ENCODE measurements at places on chromosomes 11 and 22.

DNA sequence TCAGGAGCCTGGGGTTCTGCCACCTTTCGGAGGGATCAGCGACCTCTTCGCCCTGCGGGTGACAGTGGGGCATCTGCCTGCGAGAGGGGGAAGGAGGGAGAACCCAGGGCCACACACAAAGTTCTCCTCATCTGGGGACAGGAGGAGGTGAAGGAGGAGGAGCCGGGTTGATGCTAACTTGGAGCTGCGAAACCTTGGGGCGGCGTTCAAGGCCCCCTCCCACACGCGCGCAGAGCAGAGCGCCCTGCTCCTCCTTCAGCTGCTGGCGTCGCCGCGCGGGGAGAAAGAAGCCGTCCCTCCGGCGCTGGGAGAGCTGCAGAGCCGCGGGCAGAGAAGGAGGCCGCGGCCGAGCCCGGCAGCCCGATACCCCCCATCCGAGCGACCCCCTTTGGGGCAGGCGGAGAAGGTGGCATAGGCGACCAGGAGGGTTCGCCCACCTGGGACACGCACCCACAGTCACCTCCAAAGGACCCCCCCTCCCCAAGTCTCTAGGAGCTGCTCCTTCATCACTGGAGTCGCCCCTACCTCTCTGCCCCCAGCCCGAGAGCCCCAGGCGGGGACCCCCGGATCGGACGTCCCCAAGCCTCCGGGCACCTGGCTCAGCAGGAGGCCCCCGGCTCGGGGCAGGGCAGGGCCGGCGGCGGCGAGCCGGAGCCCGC lies at the start of gene RASD2:
Gene RASD2 (plus strand): TSS at position 237 of the 659 bp plus-strand sequence. CDS start 5,979 bp downstream, outside the sequence.
- DNase-seq, result peak; percentile 4

- DNase-seq, result peak; percentile 8
These were observed 31.5 kb downstream of the KIAA0930 start for GRCh38 chr22:45208993-45209838.

- DNase-seq, result no peak
These were observed 226.0 kb downstream of the MIAT start for GRCh38 chr22:26883393-26883792.

- DNase-seq, result no peak
These were observed 592.9 kb downstream of the TBC1D22A start for GRCh38 chr22:47355388-47355725.

DNA sequence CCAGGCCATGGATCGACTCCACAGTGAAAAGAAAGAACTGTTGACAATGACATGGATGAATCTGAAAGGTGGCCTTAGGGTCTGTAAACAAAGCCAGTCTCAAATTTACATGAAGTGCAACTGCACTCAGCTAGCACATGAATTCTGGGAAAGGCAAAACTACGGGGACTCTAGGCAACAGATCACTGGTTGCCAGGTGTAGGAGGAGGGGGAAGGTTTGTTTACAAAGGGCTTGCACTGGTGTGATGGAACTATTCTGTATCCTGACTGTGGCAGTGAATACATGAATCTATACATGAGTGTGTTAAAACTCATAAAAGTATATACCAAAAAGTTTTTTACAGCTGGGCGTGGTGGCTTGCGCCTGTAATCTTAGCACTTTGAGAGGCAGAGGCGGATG lies 27.3 kb downstream of the ALX4 start:
- no peak for DNase-seq

DNA sequence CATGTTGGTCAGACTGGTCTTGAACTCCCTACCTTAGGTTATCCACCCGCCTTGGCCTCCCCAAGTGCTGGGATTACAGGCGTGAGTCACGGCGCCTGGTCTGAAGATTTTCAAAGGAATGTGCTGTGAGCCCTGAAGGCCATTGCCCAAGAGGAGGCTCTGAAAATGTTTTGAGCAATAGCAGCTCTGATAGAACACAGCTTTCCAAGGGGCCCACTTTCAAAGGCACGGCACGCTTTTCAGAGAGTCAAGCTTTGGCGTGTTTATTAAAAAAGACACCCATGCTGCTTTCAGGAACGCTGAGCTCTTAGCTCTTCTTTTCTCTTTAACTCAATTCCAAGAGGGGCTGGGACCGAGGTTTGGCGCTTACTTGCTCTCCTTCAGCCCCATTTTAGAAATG lies 73.8 kb upstream of the CDON start:
- DNase-seq, result no peak

DNA sequence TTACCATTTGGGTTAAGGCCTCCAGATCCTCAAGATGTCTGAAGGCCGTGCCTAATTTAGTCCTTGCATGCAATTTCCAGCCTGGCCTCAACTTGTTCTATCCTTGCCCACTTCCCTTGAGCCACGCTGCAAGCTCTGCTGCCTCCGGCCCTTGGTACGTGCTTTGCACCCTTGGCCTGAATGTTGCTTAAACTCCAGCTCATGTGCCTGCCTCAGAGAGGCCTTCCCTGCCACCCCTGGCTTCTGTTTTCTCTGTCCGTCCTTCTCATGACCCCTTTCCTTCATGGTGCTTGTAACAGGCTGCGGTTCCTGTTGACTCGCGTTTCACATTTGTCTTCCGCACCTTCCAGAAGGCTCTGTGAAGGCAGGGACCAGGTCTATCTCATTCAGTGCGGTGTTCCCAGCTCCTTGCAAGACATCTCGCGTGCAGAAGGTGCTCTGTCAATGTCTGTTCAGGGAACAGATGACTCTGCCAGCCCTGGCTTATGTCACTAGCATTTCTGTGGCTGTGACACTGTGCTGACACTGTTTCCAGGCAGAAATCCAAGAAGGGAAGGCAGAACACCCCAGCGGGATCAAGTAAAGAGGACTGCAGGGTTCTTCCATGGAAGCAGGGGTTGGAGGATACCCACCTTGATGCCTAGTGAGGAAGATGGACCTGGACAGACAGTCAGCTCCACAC lies 61.8 kb downstream of the FBLN1 start:
- no peak for DNase-seq

GRCh38 chr11:75949023-75949672 lies 134.1 kb downstream of the UVRAG start:
- no peak for DNase-seq

GRCh38 chr22:22721681-22722354 lies 77.4 kb downstream of the GGTLC2 start:
- peak; percentile 68 for DNase-seq

- DNase-seq, result no peak
These were observed 417 bp downstream of the HNRNPUL2 start for GRCh38 chr11:62726915-62727164.

DNA sequence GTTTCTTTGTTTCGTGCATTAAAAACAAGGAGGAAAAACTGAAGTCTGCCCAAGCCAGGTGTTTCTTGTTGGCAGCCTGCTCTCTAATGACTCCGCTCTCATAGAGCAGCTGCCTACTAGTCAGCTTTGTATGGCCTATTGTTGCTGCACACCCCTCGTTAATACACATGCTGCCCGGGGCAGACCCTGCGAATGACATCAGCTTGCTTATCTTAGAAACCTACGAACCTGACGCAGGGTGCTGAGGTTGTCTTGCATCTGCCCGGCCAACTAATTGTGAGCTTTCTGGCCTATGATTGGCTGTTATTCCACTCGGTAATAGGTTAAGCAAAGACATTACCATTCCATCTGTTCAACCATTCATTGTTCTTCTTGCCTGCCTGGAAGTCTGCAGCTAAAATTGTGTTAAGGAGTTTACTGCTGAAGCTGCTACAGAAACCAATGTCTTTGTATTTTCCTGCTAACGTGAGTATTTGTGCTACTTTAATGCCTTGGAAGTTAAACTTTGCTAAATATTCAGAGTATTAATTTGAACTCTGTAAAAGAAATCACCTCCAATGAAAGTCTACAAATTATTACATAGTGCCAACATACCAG lies 37.5 kb downstream of the ZC3H12C start:
- no peak for DNase-seq

- DNase-seq, result no peak
These were observed 78.5 kb downstream of the PLEKHA7 start for GRCh38 chr11:16935518-16936302.

Data from activated CD4-positive, alpha-beta T cell treated with anti-CD3 and anti-CD28 coated beads, Interleukin-2, amount 50 U/mL, for 24 hours (primary cell).